ENCODE measurements at places on chromosomes 12 and 14.
A peak's percentile ranks its signal among the peaks of the same experiment; 100 is the strongest.

DNA sequence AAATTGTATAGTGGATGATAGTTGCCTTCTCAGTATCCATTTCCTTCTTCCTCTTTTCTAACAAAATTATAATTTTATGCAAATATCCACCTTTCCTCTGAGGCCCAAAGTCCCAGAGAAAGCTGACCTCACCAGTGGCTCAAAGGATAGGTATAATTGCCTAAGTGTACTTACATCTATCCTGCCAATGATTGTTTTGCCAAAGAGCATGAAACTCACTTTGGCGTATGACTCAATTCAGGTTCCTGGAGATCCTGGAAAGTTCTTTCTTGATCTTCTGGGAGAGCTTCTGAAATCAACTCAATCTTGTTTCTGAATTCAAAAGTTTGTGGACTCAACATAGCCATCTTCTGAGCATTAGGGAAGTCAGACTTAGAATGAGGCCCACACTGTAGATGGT, 10.5 kb upstream of the RBM25 start:
- DNase-seq = no peak

- DNase-seq = no peak
Observed at GRCh38 chr12:96386794-96387193, 13.4 kb downstream of the CDK17 start.

GRCh38 chr12:114174326-114174725, 208.2 kb upstream of the RBM19 start:
- DNase-seq = no peak

DNA sequence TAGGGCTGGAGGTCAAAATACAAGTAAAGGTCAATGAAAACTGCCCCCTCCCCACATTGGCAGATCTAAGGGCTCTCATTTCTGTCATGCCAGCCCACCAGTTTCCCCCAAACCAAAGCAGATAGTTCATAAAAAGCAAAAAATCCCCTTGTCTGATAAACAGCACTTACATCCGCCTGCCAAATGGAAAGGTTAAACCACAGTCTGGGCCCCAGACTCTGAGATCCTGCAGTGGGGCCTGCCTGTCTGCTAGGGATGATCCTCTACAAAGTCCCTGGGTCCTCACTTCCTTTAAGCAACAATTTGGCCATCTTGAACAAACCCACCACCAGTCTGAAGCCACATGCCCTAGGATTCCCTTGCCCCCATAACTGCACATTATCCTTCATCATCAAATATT, 9.7 kb upstream of the RPS26 start:
- DNase-seq = peak; percentile 16

DNA sequence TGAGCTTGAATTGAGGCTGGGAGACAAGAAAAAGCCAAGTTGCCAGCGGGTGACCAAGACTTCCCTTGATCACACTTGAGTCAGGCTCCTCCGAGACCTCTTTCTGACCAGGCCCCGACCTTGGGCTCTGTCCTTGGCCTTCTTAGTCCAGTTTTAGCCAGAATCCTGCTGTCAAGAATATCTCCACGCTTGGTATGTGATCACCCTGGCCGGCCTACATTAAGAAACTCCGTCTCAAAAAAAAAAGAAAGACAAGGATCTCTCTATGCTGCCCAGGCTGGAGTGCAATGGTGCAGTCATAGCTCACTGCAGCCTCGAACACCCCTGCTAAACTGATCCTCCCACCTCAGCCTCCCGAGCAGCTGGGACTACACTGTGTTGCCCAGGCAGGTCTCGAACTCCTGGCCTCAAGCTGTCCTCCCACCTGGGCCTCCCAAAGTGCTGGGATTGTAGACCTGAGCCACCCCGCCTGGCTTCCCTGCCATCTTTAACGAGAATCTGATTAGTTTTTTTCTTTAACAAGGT, 1.0 kb upstream of the ITPK1 start:
- no peak for DNase-seq

Measured in activated CD8-positive, alpha-beta memory T cell treated with anti-CD3 and anti-CD28 coated beads for 48 hours (primary cell).